ENCODE measurements at places on chromosomes 5 and 9.

DNA sequence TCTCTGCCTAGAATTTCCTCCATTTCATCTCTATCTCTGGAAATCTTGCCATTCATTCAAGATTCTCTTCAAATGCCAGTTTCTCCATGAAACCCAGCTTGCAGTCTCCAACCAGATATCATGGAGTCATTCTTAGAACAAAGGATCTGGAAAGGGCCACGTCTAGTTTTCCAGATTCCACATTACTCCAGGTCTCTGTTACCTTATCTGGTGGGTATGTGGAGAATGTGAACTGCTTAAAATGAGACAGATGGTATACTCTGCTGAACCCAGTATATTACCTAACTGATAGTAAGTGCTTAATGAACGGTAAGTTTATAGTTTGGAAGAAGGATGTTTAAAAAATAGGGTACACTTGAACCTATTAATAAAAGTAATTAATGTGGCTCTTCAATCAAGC is 52.3 kb upstream of the ZSWIM6 start:
- no peak for DNase-seq

DNA sequence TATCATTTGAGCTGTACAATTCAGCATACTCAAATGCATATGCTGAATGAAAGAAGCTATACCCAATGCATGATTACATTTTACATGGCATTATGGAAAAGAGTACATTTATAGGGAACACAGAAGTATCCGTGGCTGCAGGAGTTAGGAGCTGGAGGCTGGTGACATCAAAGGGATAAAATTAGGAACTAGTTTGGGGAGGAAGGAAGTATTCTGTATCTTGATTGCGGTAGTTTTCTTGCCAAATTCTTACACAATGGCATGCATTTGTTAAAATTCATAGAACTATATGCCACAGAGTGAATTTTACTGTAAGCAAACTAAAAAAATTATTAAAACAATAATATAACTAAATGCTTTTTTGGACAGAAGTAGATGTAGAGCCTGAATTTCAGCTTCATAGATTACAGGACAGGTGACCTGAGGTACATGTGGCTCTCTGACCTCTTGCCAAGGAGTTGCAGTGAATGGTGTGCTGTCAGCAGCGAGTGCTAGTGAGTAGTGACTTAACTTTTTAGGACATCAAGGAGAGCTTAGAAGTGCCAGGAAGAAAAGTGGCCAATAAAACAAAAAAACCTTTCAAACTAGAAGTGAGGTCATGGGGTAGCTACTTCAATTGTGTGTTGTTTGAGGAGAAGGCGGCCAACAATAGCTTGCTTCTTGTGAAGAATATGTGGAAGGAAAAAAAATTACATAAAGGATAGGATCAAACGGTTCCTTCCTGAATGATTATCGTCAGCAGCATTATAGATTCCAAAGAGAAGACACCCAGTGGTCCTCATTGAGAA is 514.9 kb upstream of the CLINT1 start:
- DNase-seq: no peak

DNA sequence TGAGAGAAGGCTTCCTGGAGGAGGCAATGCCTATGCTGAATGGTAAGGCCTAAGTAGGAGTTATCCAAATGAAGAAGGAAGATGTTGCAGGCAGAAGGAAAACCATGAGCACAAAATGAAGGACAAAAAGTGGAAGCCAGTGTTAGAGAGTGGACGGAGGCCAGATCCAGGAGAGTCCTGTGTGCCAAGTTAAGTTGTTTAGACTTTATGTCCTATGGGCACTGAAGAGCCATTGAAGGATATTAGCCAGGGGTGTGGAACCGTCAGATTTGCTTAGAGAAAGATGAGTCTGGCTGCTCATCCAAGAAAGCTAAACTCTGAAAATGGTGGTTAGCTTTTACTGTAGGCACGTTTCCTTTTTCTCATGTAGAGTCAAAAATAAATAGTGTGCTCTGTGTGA is 254.7 kb downstream of the ADAMTSL1 start:
- DNase-seq: no peak

DNA sequence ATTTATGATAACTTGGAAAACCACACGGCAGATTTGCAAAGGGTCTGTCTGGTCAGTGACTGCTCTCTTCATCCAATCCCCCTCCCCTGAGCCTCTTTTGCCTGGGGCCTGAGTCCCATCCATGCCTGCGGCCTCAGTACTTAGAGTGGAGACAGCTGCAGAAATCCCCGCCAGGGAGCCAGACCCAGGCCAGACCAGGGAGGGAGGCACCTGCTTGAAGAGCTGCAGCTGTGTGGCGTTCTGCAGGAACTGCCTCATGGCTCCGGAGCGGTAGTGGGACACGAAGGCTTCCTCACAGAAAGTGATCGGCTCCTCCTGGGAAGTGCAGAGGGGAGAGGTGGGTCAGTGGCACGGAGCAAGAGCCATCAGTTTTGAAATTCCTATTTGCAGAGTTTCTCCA is 101.6 kb downstream of the CRB2 start:
- DNase-seq: no peak

DNA sequence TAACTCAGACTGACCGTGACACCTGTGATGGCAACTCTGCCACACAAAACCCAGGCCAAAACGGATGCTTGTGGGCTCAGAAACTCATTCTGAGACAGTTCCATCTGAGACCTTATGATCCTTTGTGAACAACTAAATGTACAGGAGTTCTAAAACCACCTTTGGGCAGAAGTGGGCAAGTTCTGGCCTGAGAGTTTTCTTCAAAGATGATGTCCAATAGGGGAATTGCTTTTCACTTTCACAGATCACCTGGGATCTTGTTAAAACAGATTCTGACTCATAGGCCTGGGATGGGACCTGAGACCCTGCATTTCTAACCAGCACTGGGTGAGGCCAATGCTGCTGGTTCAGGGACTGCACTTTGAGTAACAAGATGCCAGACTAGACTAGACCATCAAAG is 67.8 kb upstream of the SLC25A51 start:
- DNase-seq: no peak

DNA sequence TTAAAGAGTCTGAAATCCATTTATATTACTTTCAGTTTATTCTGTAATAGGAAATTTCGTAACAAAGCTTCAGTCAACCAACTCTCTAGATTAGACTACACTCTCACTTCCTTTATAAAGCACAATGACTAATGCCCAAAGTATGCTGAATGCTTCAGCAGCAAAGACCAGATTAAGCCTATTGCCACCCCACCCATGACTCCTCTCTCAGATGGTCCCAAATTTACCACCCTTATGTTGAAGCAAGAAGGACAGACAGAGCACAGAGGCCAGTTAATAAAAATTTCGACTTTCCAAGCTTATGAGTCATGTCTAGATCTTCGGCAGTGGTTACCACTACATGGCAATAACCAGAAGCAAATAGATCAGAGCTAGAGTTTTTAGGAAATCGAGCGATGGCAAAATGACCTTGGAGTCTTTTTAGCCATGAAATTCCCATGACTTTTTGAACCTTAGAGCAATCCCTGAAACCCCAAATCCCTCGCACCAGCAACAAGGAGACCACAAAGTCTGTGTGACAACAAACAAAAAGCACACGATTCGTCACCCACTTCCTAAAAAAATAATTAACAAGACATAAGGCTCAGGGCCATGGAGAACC is 287.8 kb upstream of the RASA1 start:
- DNase-seq: no peak

- no peak for DNase-seq
Measured at GRCh38 chr5:30991462-30991861, 202.0 kb upstream of the CDH6 start.

- no peak for DNase-seq
Measured at GRCh38 chr5:79285833-79286232, 49.9 kb downstream of the JMY start.

- no peak for DNase-seq
Measured at GRCh38 chr5:54727874-54728587, 210.5 kb downstream of the SNX18 start.

DNA sequence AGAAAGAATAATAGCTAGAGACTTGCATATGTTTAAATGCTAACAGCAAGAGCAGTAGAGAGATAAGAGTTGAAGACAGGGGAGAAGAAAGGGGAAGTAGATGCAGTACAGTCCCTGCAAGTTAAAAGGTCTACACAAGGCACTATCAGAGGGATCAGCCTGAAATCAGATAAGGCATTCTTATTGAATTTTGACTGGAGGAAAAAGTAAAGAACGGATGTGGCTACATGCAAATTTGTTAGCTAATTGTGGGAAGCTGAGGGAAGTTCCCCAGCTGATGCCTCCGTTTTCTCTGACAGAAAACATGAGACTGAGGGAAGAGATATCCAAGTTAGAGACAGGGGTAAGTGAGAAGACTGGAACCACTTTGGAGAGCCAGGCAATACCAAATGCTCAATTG is 12.9 kb upstream of the RHOBTB3 start:
- no peak for DNase-seq

DNA sequence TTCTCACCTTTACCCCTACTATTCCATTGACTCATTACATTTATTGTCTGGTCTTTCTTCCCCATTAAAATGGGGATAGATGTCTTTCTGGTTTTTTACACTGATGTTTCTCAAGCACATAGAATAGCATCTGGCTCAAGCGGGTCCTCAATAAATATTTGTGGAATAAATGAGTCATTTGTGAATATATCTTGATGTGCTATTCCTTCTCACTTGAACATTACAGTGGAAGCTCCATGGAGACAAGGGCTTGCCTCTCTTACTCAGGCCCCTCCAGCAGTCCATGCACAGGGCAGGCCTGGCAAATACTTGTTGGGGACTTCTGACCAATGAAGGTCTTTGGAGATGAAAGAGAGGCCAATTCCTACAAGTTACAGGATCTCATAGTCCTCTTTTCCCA is 151.7 kb upstream of the TAS2R1 start:
- DNase-seq: no peak

DNA sequence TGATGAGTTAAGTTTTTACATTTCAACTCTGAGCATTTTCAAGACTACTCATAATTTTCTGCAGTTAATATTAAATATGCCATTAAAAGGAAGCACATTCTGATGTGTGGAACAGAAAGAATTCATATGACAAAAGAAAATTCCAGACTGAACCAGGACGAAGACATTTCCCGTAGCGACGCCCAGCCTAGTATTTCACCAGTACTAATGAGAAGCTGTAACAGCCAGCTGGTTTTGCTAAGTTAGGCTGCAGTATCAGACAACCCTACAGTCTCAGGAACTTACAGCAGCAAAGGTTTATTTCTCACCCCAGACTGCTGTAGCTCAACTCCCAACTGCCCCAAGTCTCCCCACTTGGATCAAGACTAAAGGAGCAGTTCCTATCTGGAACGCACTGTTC is 91.6 kb downstream of the TMEM174 start:
- DNase-seq: no peak

- DNase-seq: no peak
Measured at GRCh38 chr9:71984403-71984802, 73.0 kb downstream of the C9orf85 start.

- no peak for DNase-seq
Measured at GRCh38 chr5:61641748-61642565, 309.9 kb downstream of the ZSWIM6 start.

DNA sequence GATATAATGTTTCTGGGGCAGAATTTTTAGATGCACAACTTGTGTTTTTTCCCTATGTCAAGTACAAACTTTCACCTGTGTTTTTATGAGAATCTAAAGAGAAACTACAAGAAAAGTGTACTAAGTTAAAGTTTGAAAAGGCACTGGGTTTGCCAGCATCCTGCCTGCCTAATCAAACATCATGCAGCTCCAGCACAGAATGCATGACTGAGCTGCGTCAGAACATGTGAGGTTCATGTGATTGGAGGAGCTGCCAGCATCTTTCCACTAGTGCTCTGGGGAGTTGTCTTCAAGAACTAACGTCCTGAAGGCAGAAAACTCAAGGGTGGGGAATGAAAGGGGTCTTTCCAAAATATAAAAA is 46.1 kb upstream of the RIC1 start:
- no peak for DNase-seq

Measured in stimulated activated CD8-positive, alpha-beta memory T cell treated with anti-CD3 and anti-CD28 coated beads, Interleukin-4, amount 100 ng/mL, for 1 hour (primary cell).